Suppressor macrophage treated with lipopolysaccharide for 4 hours (primary cell): ENCODE measurements at places on chromosomes 7 and 10.
A peak's percentile ranks its signal among the peaks of the same experiment; 100 is the strongest.

DNA sequence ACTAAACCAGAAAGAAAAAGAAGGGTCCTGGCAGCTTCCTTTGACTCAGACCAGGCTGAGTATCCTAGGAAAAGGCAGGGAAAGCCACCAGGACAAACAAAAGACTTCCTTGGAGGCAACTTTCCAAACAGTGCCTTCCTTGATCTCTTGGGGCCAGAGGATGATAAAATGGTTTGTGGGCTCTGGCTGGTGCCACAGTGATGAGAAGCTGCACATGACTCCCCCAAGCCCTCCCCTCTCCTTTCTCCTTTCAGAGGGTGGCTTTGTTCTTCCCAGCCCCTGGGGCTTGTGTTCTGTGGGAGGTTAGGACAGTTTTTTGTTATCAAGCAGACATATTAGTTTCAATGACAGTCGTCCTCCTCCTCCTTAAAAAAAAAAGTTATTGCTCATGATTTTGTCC is 183.2 kb downstream of the SEM1 start:
- DNase-seq: no peak

DNA sequence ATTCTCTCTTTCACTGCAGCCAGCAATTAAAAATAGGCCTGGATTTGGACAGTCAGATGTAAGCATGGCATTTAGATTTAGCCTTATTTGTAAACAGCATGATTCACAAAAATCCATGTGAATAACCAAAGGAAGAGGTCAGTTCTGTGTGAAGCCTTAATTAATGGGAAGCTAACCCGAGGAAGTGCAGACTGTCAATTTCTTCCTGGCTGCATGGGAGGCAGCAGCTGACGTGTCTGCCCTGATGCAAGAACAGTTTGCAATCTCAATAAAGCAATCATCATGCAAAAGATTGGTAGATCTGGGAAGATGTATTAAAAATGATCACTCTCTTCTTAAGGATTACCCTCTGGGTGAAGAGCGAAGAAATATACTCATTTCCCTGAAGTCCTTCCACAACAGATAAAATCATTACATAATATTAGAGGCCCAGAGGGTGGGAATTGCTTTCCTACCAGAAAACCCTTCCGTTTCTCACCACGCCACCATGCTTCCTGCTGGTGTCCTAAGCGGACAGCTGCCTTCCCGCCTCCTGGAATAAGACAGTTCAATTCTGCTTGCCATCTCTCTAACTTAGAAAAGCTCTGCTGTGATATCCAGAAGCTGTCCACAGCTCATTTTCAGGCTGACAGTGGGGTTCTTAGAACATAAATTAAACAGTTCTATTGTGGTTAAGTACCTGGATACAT is 526.7 kb upstream of the NRP1 start:
- DNase-seq: peak; percentile 71

- DNase-seq: no peak
Observed at GRCh38 chr10:120949609-120950031, 98.5 kb downstream of the WDR11 start.

DNA sequence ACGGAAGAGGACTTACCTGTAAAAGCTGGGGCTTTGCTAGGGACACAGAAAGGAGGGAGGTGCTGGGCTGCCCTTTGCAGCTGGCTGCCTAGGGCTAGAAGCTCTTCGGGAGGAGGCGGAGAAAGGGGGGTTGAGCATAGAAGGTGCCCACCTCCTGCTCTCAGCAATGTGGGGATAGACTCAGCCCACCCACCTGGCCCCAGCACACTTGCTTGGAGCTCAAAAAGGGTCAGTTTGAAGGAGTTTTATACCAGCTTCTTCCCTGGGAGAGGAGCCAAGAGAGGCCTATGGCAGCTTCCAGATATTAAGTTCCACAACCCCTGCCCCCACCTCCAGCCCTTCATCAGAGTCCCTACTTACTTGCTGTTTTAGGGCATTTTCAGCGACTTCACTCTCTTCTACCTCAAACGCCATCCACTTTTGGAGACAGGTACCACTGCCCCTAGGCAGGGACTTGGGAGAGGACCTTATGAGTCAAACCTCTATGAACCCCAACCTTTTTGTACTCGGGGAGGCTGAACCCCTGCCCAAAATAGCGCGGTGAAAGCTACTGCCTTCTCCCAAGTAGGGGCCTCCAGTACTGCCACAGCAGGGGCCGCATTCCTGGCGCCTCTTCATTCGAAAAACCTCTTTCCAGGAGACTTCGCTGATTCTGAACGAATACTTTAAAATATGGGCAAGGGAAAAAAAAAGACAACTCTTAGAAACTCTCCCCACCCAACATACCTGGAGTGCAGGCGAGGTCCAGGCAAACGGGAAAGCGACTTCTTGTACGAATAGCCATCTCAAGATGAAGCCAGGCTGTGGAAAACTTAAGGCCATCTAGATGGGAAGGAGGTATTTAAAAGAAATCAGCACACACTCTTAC is 1.2 kb upstream of the EVX1 start:
- no peak for DNase-seq

- no peak for DNase-seq
Observed at GRCh38 chr10:122995936-122996335, 12.7 kb downstream of the IKZF5 start.

DNA sequence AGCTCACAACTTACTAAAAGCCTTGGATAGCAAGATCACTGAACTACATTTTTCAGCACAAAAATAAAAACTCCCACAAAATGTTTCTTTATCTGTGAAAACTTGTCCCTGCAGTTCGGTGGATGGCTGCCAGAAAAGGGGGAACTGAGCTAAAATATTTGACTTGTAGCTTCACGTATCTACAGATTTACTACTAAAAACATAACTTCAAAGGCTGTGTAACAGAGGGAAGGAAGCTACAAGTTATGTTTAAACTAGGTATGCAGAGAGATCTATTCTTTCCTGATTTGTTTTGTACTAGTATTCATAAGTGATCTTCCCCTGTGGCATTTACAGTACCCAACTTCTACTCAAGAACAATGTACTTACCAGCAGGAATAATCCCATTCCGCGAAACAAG is 25.1 kb downstream of the SGCE start:
- no peak for DNase-seq

DNA sequence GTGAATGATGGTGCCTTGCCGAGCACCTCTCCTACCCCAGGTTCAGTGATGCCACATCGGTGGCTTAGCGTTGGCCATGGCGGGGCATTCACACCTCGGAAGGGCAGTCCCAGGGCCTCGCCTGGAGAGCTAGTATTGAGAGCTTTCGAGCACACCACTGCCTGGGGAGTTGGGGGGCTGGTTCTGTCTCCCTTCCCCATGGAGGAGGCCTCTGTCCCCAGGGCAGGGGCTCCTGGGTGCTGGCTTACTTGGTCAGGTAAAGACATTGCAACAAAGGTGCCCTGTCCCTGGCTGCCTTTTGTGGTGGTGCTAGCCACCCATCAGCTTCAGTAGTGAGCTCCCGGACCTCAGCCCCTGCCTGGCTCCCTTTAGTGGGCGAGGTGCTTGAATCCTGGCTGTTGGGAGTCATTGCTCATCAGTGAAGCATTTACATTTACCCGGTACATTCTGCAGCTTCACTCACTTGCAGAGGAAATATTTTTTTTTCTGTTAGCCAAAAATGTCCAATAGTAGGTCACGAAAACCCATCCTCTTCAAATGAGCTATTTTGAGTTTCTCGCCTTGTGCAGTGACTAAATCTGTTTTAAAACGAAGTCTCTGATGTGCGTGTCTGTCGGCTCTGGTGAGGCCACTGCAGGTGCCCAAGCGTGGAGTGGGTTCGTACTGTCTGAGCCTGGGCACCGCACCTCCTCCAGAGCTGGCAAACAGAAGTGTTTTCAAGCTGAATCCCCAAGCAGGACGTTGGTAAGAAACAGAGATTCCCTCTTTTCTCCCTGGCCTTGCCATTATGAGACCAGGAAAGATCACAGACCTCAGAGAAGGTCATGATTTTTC is 95.5 kb downstream of the INPP5A start:
- DNase-seq: no peak

DNA sequence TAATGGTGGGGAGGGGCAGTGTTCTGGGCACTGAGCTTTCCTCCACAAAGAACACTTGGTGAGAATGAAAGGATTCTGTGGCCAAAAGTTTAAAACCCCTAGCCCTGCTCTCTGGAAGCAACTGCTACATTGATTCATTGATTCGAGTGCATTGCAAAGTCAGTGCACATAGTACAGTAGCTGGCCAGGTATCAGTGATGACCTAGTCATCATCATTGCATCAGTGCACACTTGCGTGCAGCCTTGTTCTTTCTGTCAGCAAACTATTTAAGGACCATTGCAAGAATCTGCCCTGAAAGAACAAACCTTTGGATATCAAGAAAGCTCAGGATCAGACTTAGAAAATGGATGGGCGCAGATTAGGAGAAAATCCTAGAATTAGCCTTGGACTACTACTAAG is 47.4 kb downstream of the CUL1 start:
- no peak for DNase-seq

DNA sequence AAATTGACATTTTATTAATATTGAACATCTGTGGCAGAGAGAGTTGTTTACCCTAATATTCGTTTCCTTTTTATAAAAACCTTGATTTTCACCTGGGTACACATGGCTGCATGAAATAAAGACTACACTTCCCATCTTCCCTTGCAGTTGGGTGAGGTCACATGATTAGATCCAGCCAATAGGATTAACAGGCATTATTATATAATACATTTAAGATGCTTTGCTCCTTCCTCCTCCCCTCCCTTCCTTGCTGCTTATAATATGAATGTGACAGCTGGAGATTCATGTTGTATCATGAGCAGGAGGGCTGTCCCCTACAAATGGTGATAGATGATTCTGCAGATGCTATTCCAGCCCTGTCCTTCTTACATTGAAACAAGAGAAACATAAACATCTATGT is 146.6 kb downstream of the SH2D4B start:
- peak; percentile 31 for DNase-seq

GRCh38 chr7:891805-892204 is 15.5 kb downstream of the GET4 start:
- DNase-seq: no peak

GRCh38 chr7:7829667-7830066 is 111.3 kb upstream of the RPA3 start:
- no peak for DNase-seq

DNA sequence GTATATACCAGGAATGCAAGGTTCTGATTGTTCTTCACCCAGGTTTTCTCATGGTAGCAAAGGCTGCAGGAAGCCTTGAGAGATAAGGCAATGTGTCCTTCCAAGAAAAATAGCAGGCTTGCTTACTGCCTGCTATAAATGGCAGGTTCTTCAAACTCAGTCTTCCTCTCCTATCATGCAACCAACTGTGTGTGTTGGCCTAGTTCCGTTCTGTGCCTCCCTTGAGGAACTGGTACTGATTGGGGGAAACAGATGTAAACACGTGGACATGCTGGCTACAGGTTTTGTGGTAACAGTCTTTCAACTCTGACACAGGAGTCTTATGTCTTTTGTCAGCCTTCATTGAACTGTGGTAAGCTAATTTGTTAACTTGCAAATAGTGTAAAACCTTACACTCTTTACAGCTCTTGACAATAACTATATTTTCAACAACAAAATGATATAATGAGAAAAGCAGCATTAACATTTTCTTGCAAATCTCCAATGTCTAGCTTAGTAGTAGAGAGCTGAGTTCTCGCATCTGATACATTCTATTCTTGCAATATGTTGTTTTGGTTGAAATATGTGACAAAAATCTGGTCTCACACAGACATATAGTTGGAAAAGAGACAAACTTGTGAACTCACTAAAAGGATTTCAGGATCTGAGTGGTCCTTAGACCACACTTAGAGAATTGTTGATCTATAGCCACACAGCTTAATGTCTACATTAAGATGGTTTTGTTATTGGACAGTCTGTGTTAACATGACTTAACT is 54.7 kb upstream of the LSM8 start:
- no peak for DNase-seq

DNA sequence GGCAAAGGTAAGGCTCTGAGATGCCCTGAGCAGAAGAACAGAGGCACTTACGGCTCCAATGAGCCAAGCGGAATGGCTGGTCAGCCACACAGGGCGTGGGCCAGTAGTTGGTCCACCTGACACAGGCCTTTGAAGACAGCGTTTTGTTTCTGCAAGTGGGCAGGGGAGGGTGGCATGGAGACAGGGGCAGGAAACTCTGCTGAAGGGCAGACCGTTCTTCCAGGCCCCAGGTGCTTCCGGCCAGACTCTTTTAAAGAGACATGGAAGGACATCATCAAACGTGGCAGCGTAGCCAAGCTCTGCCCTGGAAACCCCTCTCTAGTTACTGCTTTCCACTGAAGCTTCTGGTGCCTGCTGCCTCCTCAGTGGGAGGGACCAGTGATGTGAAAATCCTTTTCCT is 77.5 kb upstream of the KMT2E start:
- no peak for DNase-seq

DNA sequence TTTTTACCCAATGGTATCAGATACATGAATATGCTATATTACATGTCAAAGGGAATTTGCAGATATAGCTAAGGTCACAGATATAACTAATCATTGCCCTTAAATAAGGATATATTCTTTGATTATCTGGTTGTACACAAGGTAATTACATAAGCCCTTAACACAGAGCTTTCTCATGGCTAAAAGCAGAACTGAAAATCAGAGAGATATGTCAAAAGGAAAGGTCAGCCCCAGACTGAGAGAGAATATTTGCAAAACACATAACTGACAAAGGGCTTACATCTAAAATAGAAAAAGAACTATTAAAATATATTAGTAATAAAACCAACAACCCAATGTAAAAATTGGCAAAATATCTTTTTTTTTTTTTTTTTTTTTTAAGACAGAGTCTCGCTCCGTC is 1029.5 kb upstream of the LRRN3 start:
- DNase-seq: no peak

DNA sequence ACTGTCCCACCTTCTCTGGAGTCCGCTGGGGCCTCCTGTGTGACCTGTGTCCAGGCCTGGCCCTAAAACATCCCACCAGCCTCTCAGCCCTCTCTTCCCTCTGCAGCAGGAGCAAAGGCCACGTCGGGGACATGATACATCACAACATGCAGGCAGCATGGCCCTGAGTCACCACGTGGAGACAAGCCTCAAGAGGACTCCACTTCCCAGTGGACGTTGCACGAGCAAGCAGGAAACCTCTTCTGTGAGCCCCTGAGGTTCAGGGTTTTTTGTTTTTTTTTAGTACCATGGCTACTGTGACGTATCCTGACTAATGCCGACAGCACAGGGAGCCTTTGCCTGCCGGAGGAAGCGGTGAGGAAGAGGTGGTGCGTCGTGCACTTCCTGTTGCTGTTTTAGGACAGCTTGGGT is 165.9 kb downstream of the DNAJB6 start:
- DNase-seq: peak; percentile 47

GRCh38 chr10:13483073-13483472 is 45.7 kb downstream of the BEND7 start:
- no peak for DNase-seq

DNA sequence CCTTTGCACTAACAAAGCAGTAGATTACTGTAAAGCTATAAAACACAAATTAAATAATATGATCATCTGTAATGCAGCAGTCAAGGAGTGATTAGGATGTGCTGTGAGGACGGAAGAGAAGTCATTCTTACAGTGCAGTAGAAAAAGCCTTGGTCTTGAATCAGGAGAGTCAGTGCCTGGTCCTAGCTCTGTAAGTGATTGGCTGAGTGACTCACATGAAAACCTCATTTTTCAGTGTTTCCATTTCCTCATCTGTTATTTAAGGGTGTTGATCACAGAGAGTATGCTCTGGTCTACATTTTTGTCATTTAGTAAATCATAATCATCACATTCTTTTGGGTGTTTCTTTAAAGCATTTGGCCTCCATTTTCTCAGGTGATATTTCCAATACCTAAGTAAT is 717.8 kb downstream of the LRMDA start:
- no peak for DNase-seq
